ENCODE measurements at places on chromosomes 12 and 14. TPM values are rescaled to one million over a fixed set of nuclear protein-coding genes. Genes with fewer than 3 reads are reported as not detected.

OR6C74 gene
- not detected for total RNA-seq

KIF5A gene
- total RNA-seq = 1.8 TPM

NUBPL gene
- 10.9 TPM for total RNA-seq

DNA sequence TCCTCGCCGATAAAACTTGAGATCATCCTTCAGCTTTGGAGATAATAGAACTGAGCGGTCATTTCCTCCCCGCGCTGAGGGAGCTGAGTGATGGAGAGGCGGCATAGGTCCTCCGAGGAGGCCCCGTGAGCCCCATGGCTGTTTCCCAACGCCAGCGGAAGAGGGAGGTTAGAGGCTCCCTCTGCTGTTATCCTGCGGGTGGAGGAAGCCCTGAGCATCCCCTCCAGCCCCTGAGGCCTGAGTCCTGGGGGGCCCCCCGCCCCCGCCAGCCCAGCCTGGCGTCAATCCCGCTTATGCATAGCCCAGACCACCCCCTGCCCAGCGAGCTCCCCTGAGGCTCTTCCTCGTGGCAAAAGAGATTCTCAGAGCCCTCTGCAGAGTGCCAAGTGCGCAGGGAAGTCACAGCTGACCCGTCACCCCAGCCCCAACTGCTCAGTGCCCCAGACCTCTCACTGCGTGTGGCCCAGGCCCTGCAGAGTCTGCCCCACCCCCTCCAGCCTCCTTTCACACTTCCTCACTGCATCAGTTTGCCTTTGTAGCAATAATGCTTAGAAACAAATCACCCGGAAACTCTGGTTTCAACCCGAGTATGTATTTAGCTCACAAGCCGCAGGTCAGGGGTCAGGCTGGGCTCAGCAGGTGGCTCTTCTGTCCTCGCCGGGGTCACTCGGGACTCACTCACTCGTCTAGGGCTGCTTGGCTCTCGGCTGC is 44.7 kb upstream of the GALNT9 start:
- DNase-seq = no peak

- no peak for DNase-seq
These were observed 148.7 kb downstream of the ETV6 start for GRCh38 chr12:11798006-11798708.

- no peak for DNase-seq
These were observed 11.7 kb upstream of the CREBL2 start for GRCh38 chr12:12599750-12600643.

- no peak for DNase-seq
These were observed 28.0 kb upstream of the C14orf132 start for GRCh38 chr14:96011131-96011530.

DNA sequence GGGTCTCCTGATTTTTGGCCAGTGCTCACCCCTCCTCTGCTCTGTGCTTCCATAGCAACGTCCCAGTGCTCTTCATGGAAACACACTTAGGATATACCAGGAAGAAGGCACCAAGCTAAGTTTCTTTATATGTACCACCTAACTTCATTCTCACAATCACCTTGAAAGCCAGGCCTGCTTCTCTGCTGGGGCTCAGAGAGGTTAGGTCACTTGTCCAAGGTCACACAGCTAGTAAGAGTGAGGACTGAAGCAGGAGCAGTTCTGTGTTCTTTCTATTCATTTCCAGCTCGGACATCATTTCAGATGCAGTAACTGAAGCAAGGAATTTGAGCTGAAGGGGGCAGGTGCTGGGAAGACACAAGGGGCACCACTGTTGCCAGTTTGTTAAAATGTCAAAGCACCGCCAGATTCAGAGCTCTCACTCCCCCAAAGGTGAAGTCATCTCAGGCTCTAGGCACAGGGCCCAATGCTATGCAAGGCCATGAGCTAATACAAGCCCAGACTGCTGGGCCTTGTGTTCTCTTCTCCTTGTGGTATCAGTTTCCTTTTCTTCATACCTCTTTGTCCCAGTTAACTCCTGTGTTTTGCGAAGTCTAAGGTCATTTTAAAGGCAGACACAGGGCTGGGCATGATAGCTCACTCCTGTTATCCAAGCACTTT is 19.7 kb upstream of the YY1 start:
- DNase-seq = no peak

GRCh38 chr12:123075646-123076171 is 75.2 kb downstream of the PITPNM2 start:
- peak; percentile 77 for DNase-seq

GRCh38 chr14:54317391-54317790 is 79.4 kb upstream of the CDKN3 start:
- no peak for DNase-seq

- no peak for DNase-seq
These were observed 40.5 kb upstream of the RTL1 start for GRCh38 chr14:100944052-100944451.

DNA sequence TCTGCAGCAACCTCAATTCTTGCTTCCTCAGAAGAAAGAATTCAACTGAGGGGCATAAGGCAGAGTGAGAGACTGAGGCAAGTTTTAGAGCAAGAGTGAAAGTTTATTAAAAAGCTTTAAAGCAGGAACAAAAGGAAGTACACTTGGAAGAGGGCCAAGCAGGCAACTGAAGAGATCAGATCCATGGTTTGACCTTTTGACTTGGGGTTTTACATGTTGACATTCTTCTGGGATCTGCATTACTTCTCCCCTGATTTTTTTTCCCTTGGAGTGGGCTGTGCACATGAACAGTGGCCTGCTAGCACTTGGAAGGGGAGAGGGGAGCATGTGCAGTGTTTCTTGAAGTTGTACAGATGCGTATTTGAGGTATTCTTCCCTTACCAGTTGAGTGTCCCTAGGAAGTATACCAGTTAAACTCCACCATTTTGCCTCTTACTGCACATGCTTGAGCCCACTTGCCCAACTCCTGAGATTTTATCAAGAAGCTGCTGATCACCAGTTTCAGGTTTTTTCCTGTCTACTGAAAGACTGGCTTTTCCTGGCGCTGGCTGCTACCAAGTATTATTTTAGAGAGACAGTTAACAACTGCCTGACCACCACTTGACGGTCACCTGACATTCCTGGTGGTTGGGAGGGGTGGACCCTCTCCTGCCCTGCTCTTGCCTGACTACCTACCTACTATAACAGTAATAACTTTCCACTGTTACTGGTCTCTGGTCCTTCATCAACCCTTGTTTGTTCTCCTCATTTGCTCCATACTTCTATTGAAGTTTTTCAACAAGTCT is 26.0 kb upstream of the TMTC2 start:
- no peak for DNase-seq

DNA sequence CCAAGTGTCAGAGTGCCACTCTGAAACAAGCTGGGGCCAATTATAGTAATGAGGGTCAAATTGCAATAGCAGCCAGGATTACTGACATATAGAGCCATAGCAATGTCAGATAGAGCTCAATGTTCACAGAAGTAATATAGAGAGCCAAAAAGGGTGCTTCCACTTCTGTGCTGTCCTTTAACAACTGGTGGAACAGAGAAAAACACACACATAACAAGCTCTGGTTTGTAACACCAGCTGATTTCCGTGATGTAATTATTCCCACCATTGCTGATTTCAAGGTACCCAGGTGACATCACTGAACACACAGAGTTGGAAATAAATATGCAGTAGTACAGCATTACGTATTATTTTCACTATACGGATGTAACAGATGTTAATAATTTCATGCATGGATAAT is 3.0 kb upstream of the CLEC2B start:
- no peak for DNase-seq

- DNase-seq = no peak
These were observed 1110.6 kb downstream of the SLC6A15 start for GRCh38 chr12:83801972-83802371.
